Activated CD4-positive, alpha-beta memory T cell treated with anti-CD3 and anti-CD28 coated beads for 36 hours (primary cell): ENCODE measurements at places on chromosomes 11 and 22.

- no peak for DNase-seq
Observed at GRCh38 chr22:48806227-48806781, 1021.4 kb downstream of the BRD1 start.

GRCh38 chr11:45671246-45672171 lies 6.1 kb upstream of the CHST1 start:
- DNase-seq = no peak

DNA sequence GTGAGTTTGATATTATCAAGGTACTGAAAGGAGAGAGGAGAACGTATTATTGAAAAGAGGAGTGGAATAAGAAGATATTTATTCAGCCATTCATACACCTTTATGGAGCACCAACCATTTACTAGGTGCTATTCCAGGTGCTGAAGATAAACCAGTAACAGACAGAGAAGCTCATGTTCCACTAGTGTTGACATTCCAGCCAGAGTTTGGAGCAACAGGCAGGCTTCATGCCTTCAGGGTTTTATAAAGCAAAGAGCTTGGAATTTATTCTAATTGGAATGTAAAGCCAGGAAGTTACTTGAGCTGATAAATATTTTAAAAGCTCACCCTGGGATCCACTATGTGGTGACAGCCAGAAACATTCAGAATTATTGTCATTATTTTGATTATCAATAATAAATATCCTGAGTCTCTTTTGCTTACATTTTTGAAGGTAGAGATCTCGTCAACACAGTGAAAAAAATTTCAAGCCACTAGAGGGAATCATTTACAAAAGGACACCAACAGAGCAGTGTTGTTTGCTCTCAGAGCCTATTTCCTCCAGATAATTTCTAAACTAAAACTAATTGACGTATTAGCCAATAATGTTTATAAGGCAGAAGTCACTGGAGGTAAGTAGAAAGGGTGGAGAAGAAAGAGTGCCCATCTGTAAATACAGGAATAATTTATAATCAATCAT lies 172.0 kb downstream of the KCNA4 start:
- no peak for DNase-seq

- peak; percentile 54 for DNase-seq
Observed at GRCh38 chr11:73995731-73996130, 13.1 kb upstream of the UCP2 start.

GRCh38 chr11:95891423-95892170 lies 32.3 kb downstream of the MTMR2 start:
- no peak for DNase-seq

DNA sequence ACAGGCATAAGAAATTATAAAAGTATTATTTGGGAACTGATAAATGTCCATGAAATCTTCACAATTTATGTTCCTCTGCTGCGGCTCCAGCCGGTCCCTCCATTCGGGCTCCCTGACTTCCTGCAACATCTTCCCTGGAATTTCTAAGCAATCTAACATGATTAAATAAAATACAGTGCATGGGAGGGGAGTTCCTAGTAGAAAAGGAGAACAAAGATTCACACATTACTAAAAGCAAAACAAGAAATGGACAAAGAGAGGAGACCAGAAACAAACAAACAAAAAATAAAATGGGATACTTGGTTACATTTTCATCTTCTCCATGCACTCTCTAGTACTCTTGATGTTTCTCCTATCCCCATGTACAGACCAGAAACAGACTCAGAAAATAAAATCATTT lies 8.6 kb upstream of the APOL4 start:
- DNase-seq = no peak

DNA sequence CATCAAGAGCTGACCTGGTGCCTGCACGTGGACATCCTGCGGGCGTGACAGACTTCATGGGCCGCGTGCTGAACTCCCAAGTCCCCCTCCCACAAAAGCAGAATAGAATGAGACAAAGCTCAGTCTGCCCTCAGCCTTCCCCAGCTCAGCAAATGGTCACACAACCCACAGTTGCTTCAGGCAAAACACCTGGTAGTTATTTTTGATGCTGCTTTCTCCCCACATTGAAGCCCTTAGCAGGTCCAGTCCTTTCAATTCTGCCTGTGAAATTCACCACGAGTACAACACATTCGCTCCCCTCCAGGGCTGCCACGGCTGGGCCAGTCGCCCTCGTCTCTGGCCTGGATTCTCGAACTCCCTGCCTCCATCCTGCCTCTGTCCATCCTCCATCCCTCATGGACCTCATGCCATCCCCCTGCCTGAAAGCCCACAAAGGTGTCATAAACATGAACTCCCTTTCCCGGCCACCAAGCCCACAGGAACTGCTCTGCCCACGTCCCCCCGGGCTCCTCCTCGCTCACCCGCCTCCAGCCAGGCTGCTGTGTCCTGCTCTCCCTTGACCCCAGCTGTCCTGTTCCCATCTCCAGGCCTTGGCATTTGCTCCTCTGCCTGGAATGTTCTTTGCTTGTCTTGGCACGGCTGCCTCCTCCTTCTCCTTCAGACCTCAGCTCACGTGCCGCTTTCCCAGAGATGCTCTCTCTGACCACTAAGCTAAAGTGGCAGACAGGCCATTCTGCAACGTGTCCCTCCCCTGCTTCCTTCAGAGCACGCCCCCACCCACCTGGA lies 42.1 kb downstream of the SCUBE1 start:
- DNase-seq = no peak

DNA sequence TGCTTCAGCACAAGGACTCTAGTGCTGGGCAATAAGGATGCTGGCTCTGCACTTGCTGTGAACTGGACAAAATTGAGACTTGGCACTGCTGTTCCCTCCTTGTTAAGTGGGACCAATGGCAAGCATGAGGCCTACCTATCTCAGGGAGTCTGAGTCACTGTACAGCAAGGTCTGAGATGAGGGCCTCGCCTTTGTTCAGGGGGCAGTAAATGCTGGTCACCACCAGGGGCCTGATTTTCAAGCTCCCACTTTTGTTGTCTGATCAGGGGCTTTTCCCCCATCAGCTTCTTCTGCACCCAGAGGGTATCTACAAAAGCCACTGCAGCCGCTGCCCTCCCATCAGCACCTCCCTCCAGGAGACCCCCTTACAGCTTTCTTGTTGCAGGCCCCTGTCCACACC lies 22.8 kb downstream of the DHCR7 start:
- no peak for DNase-seq

DNA sequence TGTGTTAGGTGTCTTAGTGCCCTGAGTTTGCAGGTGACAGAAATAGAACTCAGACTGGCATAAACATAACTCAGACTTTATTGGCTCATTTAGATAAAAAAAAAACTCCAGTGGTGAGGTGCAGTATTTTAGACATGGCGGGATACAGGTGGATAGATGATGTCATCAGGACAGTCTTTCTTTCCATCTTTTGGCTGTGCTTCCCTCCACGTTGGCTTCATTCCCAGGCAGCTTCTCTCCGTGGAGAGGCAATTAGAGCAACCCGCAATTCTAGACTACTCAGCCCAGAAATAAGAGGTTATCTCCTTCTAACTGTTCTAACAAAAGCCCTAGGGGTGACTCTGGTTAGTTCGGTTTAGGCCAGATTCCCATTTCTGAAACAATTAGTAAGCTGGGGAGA lies 40.5 kb downstream of the NCAM1 start:
- DNase-seq = no peak

DNA sequence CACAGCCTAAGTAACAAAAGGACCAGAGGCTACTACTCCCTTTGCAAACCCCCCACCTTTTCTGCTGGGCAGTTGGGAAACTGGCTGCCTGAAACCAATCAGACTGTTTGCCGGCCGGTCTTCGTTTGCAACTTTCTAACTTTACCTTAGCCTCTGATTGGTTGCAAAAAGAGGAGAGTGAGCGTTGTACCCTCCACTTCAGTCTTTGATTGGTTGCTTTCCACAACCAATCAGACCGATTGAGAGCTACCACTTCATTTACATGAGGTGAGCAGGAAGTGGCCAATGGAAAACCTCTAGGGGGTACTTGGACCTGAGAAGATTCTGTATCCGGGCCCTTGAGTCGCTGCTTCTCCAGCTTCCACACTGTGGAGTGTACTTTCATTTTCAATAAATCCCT lies 18.8 kb upstream of the CLNS1A start:
- DNase-seq = no peak

DNA sequence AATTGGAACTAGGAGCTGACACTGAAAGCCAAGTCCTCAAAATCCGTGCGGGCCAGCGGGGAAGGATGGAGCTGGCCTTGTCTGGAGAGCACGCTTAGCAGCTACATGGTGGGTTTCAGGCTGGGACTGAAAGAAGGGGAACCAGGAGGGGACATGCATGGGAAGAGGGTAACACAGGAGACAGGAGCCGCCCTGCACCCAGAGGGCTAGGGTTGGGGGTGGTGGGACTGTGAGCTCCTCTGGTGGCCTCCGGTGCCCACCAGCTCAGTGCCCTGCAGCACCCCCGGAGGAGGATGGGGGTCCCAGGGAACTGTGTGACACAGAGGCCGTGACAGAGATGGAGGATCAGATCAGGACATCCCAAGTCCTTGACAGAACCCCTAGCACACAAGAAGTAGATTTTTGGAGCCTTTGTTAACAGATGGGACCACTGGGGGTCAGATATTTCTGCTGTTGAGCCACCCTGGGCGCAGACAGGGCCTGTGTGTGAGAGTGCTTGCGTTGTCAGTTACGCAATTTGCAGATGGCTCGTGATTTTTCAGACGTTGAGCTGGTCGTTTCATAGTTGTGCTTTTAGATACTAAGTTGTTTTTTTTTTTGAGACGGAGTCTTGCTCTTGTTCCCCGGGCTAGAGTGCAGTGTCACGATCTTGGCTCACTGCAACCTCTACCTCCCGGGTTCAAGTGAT lies 21.3 kb upstream of the GRAMD4 start:
- no peak for DNase-seq

GRCh38 chr22:26550498-26551033 lies 38.3 kb upstream of the TFIP11 start:
- DNase-seq = no peak

- DNase-seq = no peak
Observed at GRCh38 chr11:12361682-12362081, 15.7 kb upstream of the PARVA start.

GRCh38 chr22:32830473-32830872 lies 29.0 kb downstream of the TIMP3 start:
- DNase-seq = no peak

- peak; percentile 27 for DNase-seq
Observed at GRCh38 chr11:504053-504993, 2.7 kb downstream of the RNH1 start.

DNA sequence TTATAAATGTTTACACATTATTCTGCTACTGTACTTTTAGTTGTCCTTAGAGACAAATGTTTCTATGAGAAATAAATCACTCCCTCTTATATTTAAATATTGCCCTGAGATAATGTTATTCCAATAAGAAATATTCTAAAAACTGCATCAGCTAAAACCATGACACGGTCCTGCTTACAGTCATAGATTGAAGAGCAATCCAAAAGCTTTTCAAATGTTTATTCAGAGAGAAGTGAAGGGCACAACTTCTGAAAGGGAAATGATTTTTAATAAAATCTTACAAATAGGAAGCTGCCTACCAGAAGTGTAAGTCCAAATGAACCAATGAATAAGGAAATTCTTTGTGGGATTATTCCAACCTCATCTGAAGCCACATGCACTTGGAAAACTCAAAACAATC lies 49.2 kb downstream of the STK33 start:
- no peak for DNase-seq

GRCh38 chr11:104583857-104584256 lies 314.4 kb downstream of the CASP12 start:
- no peak for DNase-seq

GRCh38 chr11:118742304-118742703 lies 48.7 kb downstream of the DDX6 start:
- no peak for DNase-seq

DNA sequence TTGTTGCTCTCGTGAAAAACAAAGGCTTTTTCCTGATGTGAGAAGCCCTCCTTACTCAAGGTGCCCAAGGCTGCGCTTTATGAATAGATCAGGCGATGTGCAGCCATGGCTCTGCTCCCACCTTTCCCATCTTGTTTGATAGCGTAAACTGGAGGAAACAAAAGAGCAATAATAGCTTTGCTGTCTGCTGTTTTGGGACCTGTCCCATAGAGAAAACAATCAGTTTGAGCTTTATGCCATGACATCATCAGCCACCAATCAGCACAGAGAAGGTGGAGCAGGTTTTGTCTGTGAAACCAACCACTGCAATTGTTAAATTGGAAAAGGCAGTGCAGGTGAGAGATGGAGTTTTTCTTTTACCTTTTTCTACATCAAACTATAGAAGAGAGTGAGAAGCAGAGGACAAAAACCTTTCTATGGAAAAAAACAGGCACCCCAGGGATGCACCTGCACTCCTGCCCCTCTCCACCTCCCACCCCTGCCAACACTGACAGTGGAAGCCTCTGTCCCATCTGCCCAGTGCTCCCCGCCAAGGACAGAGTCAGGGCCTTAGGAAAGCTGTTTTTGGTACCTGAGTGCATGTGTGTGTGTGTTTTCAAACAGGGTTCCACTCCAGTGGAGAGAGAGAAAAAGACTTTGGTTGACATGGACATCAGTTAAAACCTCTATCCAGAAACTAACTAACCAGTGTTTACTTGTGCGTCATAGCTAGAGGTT lies 80.7 kb downstream of the MICAL3 start:
- no peak for DNase-seq

GRCh38 chr11:60719391-60719790 lies 5.1 kb upstream of the MS4A18 start:
- DNase-seq = no peak

- DNase-seq = no peak
Observed at GRCh38 chr11:102293873-102294601, 23.2 kb upstream of the BIRC3 start.

DNA sequence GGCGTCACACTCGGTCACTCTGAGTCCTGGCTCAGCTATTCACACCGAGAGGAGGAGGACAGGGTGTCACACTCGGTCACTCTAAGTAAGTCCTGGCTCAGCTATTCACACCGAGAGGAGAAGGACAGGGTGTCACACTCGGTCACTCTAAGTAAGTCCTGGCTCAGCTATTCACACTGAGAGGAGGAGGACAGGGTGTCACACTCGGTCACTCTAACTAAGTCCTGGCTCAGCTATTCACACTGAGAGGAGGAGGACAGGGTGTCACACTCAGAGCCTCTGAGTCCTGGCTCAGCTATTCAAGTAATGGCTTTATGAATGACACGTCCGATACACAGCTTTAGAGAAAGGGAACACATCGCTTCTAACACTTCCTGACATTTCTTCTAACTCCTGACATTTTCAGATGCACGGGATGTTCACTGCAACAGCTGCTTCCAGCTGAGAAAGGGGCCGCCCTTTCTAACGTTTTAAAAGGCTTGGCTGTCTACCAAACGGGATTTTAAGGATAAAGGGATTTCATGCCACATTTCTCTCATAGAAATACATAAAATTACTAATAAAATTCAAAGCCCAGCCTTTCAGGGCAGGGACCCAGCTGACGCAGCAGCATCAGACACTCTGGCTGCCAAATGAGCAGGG lies 28.1 kb downstream of the DRD4 start:
- DNase-seq = no peak

GRCh38 chr11:111229604-111230003 lies 15.9 kb upstream of the POU2AF2 start:
- DNase-seq = peak; percentile 47
